Stimulated activated CD4-positive, alpha-beta T cell treated with anti-CD3 and anti-CD28 coated beads, Interleukin-2, amount 100 ng/mL, for 48 hours (primary cell): ENCODE measurements at places on chromosomes 13 and 19.

- DNase-seq: no peak
These were observed 407 bp upstream of the ZNF550 start for GRCh38 chr19:57560049-57560491.

DNA sequence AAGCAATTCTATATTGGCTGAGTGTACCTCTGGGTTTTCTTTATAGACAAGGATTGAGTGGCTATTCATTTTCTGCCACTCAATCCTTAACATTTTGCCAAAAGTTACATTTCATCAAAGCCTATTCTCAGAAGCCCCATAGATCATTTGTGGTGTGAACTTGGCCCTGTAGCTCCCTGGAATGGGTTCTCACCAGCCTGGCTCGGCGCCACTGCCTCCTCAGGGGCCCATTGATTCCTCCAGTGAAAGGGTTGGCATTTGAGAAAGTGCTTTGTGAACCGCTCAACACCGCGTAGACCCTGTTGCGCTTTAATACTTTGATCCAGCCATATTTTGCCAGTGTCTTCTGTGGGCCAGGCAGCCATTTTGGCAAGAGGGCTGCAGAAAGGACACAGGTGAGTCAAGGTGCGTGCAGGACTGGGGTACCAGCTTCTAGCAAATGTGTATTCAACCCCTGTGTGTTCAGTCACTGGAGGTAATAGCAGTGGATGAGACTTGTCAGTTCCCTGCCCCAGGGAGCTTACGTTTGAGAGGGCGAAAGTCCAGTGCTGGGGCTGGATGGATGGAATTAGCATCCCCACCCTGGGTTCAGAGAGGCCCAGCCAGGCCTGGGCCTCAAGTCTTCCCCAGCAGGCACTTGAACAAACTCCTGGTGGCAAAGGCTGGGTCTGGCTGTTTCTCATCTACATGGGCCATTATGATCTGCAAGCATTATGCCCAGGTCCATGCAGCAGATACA is 3.8 kb downstream of the RAB8A start:
- no peak for DNase-seq

- no peak for DNase-seq
These were observed 102.8 kb downstream of the TEX29 start for GRCh38 chr13:111423168-111423785.

GRCh38 chr19:2018752-2019151 is 3.2 kb upstream of the BTBD2 start:
- no peak for DNase-seq

DNA sequence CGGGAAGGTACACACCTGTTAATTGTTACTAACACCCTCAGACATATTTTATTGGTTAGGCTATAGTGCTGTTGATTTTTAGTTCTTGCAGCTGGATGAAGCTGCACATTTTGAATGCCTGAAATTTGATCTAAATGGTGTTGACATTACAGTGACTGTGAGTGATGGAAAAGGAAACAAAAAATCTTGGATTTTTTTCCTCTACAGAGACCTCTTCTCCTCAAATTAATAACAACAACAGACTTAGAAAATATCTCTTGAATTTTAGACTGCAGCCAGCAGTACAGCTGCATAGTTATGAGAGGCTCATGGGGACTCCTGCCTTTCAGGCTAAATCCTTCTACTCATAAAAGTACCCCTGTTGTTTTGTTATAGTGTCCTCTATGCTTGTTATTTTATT is 500.5 kb upstream of the SPRY2 start:
- DNase-seq: no peak

- DNase-seq: no peak
These were observed 534.7 kb downstream of the KLF12 start for GRCh38 chr13:73599232-73600128.

- no peak for DNase-seq
These were observed 26.5 kb downstream of the RANBP3 start for GRCh38 chr19:5951338-5951861.

DNA sequence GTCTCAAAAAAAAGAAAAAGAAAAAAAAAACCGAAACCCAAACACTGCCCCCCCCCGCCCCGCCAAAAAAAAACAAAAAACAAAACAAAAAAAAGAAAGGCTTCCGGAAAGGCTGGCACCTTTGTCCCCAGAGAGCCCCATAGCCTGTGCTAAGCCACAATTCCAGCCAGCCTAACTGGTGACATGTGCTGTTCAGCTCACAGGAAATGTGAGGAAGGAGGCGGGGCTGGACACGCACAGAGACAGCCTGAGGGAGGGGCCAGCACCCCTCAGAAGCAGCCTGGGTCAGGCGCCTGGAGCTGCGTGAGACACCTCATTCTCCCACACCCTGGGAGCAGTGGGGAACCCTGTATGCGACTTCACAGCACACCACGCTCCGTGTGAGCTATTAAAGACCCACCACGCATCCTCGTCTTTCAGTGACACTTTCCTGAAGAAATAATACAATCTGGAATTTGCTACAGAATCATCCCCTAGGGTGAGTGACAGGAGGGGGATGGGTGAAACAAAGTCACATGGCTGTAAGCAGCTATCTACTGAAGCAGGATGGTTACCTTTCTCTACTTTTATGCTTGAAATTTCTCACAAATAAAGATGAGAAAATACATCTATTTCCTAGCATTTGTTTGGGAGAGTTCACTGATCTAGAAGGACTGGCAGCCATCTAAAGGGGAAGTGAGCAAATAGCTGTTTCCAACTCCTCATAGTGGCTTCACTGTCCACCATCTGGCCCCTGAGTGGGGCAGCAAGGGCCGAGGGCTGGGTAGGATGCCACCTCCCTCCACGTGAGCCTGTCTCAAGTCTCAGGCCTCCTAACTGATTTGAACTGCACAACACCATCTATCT is 12.3 kb upstream of the SLC35E1 start:
- peak; percentile 73 for DNase-seq

DNA sequence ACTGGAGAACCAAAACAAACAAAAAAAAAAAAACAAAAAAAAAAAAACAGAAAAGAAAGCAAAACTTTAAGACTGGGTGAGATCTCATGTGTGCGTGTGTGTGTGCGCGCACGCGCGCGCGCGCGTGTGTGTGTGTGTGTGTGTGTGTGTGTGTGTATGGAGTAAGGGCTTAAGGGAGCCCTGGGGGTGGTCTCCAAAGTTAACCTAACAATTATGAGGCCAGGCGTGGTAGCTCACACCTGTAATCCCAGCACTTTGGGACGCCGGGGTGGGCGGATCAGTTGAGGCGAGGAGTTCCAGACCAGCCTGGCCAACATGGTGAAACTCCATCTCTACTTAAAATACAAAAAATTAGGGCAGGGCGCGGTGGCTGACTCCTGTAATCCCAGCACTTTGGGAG is 46.7 kb downstream of the CYP4F22 start:
- DNase-seq: no peak

DNA sequence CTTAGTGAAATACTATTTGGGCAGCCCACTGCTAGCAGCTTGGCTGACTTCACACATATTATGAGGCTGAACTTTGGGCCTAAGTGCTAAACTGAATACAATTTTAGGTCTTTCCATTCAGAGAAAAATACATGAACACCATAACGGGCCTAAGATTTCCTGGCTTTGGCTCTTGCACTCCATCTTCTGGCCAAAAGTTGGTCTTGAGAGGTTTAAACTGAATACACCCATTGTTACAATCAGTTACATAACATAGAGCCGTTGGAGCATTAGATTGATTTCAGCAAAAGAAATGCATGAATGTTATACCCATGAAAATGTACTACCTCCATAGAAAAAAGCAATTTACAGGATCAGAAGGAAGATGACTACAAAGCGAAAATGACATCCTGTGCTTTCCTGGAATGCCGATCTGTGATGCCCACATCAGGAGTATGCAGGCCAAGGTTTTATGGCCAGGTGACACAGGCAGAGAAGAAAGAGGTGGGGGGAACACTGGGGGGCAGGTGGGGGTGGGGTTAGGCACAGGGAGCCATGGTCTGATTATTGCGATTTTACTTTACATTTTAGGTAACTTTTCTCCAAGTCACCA is 11.1 kb upstream of the SHISA2 start:
- DNase-seq: no peak

DNA sequence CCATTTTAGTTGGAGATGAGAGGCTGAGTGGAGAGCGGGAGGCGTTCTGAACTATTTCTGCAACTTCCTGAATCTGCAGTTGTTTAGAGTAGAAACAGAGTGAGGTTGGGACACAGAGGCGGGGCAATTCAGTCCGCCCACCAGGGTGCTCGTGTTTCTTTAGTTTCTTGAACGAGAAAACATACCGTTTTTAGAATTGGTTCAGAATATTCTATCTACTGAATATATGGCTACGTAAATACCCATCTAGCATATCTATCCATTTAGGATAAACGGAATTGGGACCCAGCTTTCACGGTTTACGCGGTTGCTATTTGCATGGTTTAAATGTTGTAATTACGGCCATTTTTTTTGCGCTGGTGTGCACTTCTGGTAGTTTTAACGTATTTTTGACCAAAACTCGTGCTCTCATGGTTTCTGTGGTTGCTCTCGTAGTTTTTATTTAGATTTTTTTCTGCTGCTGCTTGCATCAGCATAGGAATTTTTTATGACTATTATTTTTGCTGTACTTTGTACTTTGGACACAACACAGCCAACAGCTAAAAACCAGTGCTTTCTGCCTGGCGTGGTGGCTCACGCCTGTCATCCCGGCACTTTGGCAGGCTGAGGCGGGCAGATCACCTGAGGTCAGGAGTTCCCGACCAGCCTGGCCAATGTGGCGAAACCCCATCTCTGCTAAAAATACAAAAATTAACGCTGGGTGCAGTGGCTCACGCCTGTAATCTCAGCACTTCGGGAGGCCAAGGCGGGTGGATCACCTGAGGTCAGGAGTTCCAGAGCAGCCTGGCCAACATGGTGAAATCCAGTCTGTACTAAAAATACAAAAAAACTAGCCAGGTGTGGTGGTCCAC is 32.7 kb downstream of the TIMM13 start:
- no peak for DNase-seq

DNA sequence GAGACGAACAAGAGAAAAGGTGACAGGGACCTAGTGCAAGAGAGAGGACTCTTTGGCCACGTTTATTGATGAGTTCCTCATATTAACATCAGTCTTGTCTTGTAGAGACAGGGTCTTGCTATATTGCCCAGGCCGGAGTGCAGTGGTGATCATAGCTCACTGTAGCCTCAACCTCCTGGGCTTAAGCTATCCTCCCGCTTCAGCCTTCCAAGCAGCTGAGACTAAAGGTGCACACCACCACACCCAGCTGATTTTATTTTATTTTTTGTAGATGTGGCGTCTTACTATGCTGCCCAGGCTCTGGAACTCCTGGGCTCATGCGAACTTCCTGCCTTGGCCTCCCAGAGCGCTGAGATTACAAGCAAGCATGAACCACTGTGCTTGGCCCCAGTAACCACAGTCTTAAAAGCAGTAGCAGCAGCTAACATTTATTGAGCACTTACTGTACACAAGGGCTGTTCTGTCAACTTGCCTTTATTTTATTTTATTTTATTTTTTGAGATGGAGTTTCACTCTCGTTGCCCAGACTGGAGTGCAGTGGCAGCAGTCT is 1.1 kb upstream of the SH2D3A start:
- DNase-seq: no peak

DNA sequence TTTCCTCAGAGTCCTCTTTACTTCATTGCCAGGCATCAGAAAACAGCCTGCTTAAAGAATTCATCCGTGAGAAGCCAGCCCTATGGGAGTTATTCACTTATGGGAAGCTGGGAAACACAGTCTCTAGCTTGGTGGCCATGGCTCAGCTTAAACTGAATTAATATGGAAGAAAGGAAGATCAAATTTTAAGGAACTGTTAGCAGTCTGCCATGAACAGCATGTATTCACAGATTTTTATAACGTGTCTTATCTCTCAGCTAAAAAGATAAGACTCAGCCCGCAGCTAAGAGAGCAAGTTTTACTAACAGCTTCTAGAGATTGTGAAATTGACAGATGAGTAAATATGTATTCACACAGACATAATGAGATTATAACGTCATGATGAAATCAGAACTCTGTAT is 253.7 kb upstream of the RXFP2 start:
- DNase-seq: no peak

DNA sequence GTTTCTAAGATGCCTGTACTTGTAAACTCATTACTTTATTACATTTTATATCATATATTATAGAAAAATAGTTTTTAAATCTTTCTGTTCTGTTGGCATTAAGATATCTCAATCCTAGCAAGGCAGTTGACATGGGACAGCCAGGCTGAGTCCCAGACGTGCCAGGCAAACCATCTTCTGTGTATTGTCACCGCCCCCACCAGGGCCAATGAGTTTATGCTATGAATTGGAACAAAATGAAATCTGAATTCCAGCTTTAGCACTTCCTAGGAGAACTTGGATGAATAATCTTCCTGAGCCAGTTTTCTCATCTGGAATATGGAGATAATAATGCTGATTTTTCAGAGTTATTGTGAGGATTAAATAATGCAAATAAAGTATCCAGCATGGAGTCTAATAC is 79.9 kb upstream of the GSX1 start:
- DNase-seq: no peak

DNA sequence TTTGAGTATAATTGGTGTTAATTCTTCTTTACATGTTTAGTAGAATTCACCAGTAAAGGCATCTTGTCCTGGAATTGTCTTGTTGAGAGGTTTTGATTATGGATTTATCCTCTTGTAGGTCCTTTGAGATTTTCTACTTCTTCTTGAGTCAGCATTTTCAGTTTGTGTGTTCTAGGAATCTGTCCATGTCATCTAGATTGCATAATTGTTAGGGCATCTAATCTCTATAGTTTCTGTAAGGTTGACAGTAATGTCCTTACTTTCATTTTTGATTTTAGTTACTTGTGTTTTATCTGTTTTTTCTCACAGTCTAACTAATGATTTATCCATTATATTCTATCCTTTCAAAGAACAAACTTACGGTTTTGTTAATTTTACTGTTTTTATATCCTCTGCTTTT is 492.0 kb downstream of the FGF9 start:
- no peak for DNase-seq

DNA sequence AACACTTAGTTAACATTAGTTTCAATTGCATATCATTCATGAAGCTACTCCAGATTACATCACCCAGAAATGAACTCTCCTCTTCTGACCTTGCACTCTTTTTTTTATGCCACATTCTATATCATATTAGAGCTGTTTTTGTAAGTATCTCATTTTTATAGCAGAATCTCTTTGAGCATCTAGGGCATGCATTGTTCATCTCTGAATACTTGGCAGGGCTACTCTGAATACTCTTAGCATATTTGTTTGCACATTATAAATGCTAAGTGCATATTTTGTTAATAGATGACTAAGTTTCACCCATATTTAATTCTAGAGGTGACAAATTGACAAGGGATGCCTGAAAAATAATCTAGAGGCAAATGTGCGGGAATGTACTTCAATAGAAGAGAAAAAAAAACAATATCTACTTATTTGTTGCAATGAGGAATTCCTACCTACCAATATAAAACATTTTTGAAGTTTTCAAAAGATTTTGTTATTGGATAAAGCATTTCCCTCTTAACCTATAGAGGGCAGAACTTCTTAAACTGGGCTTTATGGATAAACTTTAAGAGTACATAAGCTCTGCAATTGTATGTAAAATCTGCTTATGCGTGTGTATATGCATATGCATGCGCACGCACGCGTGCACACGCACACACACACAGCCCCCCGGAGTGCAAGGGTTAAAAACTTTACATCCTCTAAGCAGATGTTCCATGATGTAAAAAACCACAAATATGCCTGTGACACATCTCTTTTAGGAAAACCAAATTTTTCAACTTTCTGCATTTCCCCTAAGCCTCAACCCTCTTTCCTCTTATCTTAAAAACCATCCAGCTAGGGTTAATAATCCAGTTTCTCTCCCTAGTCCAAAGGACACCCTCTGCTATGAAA is 73.0 kb upstream of the OXGR1 start:
- no peak for DNase-seq
